ENCODE measurements at places on chromosomes 12 and 14.

DNA sequence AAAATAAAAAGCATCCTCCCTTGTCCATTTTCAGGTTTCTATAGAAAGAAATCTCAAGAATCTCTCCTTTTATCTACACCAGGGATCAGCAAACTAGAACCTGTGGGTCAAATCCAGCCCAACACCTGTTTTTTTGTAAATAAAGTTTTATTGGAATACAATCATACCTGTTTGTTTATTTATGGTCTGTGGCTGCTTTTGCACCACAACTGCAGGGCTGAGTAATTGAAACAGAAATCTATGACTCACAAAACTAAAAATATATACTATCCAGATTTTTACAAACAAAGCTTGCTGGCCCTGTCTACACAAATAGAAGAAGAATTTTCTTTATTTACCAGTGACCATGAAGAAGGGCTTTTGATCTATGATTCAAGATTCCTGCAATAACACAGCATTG lies 95.1 kb upstream of the COCH start:
- no peak for DNase-seq

DNA sequence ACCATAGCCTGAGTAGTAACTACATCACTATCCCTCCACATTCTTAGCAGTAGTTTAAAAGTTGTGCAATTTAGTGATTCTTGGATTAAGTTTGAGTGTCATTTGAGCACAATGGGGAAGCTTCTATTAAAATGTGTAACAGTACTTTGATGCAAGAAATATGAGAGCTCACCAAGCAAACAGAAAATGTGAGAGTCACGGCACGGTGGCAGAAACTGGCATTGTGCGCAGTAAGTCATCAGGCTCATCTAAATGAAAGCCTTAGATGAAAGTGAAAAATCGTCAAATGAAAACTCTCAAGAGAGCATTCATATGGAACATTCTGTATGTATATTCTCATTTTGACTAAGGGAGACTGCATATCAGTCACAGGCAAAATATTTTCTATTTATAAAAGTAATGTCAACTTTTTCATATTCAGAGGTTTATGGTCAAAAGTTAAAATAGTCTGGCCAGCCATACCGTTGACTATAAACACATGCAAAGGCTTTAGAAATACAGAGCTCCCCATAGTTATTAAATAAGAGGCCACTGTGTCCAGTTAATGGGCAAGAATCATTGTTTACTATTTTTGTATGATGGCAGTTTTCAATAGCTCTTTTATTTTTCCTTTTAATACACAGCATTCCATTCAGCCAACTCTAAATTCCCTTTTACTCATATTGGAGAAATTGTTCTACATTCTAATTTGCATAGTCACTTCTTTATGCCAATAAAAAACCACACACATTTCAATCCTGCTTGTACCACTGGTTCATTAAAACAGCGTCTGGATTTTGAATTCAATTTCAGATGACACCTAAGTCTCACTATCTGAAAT lies 167.9 kb downstream of the PRKD1 start:
- no peak for DNase-seq

DNA sequence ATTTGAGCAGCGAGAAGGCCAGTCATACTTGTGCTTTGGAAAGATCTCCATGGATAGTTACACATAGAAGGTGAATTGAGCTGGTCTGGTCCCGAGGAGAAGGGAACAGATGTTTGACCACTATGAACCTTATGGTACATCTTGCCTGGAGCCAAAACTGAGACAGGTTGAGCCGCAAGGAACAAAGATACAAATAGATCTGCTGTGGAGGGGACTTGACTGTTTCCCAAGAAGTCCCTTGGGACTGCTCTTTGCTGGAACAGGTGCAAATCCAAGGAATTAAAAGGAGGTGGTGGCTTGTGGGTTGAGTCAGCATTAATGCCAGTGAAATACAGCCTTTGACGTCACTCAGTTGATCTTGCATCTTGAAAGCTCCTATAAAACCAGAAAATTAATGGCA lies 68.8 kb upstream of the PRIMA1 start:
- no peak for DNase-seq

GRCh38 chr12:98644433-98644711 lies 216 bp downstream of the IKBIP start:
- no peak for DNase-seq

DNA sequence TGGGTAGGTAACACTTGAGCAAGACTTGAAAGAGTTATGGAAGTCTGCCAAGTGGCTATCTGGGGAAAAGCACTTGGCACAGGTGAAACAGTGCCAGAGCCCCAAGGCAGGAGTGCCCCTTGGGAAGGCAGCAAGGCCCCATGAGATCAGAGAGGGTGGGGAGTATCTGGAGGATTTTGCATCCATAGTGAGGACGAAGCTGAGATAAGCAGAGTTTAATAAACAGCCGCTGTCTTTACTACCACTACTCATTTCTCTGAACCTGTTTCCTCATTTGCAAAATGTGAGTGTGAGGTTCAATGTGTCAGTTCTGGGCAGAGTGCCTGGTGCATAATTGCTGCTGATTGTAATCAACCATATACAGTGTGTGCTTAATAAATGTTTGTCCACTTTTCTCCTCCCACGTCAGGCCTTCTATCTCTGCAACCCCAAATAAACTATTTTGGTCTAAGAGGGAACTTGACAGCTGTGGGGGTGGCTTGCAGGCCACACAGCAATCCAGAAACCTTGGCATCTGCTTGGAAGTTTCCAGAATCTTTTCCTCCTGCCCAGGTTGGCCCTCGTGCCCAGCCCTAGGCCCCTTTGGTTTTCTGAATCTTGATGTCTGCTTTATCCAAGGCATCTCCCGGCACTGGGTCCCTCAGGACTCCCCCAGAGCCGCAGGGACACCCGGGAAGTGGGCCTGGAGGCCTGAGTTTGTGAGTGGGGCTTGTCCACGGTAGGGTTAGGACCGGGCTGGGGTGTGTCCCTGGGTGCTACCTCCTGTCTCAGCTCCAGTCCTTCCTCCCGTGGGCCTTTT lies 4.5 kb downstream of the ABCB9 start:
- peak; percentile 5 for DNase-seq

GRCh38 chr12:27048822-27049752 lies 26.7 kb downstream of the MED21 start:
- no peak for DNase-seq

DNA sequence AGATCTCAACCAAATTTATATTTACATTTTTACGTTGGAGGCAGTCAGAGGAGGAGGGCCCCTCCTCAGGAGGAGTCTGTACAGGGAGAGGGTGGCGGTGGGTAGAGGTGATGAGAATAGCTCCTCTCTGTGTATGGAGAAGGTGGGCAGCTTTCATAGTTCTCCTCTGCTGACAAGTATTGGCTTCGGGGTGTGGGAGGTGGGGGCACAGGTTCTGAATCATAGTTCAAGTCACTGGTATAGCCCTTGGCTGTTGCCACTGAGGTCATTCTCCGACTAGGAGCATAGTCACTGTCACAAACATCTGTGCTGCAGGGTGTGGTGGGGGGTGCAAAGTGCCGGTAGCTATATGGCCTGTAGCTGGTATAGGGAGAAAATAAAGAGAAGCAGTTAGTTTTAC lies 50.3 kb downstream of the BCL2L14 start:
- no peak for DNase-seq

- no peak for DNase-seq
Measured at GRCh38 chr14:78725086-78725485, 554.9 kb downstream of the NRXN3 start.

GRCh38 chr14:24952851-24953666 lies 96.9 kb downstream of the STXBP6 start:
- DNase-seq = no peak

DNA sequence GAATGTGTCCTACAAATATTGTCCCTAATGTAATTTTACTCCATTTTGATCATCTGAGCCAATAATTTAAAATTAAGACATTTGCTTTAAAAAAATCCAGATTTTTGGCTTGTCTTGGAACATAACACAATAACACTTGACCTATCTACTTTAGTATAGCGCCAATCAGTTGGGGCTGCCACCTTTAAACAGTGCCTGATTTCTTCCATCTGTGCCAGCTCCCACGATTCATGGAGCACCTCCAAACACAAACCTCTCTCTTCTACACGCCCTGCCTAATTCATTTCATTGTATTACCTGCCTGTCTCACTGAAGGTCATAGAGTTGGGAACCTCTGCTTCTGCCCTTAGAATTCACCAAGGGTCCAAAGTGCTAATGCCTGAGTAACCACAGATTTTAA lies 352.4 kb downstream of the TMEM132D start:
- no peak for DNase-seq

GRCh38 chr12:26839512-26839911 lies 6.5 kb upstream of the ITPR2 start:
- no peak for DNase-seq

- DNase-seq = no peak
Measured at GRCh38 chr14:76550534-76550933, 174.6 kb downstream of the ESRRB start.

DNA sequence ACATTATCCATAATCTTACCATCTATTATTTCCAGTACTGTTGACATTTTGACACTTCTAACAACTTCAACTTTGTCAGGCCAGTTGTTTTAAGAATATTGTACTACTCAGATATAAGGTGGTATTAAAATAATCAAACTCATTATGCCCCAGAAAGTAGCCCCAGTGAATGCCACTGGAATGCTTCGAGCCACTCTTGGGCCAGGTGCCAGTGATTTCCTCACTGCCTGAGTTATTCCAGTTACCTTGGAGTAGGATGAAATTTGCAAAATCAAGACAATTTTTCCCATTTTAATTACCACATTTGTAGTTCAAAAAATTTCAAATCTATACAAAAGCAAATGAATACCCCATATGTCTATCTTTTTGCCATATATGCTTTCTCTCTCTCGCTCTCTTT lies 9.2 kb downstream of the CIPC start:
- no peak for DNase-seq

DNA sequence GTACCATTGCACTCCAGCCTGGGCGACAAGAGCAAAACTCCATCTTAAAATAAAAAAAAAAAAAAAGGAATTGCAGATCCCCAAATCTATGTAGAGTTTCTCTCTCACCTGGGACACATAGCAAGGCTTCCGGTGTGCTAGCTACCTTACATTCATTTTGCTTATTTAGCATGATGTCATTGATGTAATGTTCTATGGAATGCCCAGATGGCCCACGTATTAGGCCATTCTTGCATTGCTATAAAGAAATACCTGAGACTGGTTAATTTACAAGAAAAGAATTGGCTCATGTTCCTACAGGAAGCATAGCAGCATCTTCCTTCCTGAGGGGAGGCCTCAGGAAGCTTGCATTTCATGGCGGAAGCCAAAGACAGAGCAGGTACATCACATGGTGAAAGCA lies 36.9 kb upstream of the A2ML1 start:
- DNase-seq = no peak

DNA sequence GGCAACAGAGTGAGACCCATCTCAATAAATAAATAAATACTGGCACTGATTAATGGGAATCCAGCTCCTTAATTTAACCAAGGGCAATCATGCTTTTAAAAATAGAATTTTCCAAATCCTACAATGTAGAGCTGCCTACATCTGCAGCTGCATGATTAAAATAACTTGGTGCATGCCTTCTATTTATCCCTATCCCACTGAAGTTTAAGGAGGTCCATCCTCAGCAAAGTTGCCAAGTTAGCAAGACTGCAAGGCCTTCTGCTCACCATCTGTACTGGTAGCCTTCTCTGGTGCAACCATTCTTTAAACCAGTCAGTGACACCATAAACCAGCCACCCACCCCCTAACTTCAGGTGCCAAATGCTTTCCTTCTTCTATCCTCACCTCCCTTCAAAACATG lies 226.1 kb downstream of the ITPR2 start:
- no peak for DNase-seq

All from B cell (primary cell).